SJSA1 (cell line): ENCODE measurements at places on chromosomes 3 and 15.
A peak's percentile ranks its signal among the peaks of the same experiment; 100 is the strongest.

- DNase-seq, result no peak
Measured at GRCh38 chr3:46405301-46406019, 1.4 kb downstream of the CCR5AS start.

DNA sequence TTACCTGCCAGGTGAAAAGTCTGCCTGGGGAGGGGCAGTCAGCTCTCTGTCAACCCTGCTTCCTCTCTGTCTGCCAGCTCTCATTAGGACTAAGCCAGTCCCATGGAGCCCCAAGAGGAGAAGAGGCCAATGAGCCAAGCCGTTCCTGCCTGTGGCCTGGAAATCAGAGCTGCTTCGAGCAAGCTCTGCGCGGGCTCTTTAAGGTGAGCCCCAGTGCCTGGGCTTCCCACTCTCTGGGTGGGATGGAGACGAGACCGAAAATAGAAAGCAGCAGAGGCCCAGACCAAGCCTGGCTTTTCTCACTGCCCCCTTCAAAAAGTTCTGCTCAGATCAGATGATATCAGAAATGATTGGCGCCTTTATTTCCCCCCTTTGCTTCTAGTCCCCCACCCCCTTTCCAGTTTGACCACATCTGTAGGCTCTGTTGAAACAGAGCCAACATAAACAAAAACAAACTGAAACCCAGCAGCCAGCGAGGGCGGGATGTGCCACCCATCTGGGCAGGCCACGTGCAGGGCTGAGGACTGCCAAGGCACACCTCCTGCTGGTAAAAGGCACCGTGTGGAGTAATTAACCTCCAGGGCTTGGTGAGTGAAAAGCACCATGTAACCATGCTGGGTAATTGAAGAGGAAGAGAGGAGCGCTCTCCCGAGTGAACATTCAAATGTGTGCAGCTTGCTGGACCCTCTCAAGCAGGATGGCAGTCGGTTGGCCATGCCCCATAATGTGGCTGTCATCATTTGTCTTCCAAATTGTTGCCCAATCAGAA lies 471.0 kb upstream of the PROK2 start:
- peak; percentile 57 for DNase-seq

- peak; percentile 66 for DNase-seq
Measured at GRCh38 chr3:171829841-171830517, 13.2 kb upstream of the TMEM212 start.

GRCh38 chr3:81995329-81995728 lies 233.9 kb upstream of the GBE1 start:
- no peak for DNase-seq

DNA sequence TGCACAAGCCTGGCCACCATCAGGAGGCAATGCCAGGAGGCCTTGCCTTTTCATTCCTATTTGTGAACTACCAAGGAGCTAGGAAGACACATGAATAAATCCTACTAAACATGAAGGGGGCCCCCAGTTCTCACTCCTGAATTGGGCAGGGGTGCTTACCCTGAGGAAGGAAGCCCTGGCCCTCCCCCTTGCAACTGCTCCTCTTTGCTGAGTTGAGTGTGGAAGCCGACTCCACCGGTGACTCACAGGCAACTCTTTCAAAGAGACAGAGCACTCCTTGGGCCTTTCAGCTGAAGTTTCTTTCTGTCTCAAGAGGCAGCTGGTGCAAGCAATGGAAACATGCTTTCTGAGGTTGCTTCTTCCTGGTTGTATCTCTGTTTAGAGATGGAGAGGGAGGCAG lies 1.7 kb downstream of the GABRG3 start:
- DNase-seq, result no peak

DNA sequence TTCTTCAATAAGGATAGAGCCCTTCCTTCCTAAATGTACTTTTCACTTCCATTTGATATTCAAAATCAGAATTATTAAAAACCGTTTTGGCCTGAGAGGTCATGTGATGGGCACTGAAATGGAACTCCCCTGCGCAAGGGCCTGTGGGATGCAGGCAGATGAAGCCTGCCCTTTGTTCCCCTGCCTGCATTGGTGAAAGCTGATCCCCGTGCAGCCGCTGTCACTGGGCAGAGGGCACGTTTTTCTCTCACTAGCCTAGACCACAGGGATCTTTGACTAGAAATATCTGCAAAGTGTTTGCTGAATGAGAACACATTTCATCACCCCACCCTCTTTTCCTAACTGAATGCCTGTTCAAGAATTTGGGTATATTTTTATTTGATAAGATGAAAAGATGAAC lies 74.9 kb downstream of the TIPARP start:
- no peak for DNase-seq

- DNase-seq, result no peak
Measured at GRCh38 chr3:45603226-45603625, 8.7 kb downstream of the LIMD1 start.

DNA sequence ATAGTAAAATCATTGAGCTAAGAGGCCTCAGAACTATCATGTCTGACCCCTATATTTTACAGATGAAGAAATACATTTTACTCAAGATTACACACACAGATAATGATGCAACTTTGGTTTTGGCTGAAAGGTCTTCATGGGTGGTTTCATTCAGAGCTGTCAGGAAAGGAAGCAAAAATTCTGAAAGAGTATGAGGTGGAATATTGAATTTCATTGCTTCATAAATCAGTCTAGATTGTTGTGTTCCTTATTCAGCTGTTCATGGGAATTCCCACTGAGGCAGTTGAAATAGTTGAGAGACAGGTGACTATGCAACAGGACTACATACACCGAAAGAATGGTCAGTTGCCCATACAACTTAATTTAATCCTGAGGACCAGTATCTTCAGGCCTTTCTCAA lies 39.4 kb downstream of the CD200 start:
- no peak for DNase-seq

DNA sequence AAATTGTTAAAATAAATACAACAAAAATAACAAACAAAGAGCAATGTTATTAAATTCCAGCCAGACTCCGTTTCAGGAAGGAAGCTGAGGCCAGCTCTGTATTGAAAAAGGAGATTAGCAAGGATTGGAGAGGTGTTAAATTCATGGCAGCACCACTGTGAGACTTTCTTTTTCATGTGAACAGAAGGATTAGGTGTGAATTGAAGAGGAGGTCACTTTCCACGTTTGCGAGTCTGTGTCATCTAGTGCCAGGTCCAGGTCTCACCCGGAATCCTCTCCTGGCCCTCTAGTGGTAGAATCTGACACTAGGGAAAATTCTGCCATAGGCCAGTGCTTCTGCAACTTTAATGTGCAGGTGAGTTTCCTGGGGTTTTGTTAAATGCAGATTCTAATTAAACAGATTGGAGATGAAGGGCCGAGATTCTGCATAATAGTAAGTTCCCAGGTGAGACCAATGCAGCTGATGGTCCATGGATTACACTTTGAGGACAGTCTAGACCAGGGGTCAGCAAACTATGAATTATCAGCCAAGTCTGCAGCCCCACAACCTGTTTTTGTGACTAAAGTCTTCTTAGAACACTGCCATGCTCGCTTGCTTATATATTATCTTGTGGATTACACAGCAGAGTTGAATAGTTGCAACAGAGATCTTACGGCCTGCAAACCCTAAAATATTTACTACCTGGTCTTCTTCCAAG lies 9.2 kb upstream of the SLC6A1 start:
- no peak for DNase-seq

- DNase-seq, result no peak
Measured at GRCh38 chr15:94131875-94132274, 99.5 kb upstream of the MCTP2 start.

DNA sequence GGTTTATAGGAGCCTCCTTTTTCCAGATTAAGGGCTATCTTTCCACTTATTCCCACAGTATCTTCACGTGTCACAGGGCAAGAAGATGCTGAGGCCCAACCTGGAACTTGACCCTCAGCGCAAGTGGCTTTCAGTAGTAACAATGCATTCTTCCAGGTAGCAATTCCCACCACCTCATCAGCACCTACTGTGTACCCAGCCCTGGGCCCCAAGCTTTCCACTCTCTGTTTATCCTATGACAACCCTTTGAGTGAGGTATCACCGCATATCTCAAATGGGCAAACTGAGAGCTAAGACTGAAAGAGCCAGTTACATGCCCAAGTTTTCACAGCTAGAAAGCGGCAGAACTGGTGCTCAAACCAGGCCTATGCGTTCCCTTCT lies 88.2 kb downstream of the CPN2 start:
- no peak for DNase-seq

DNA sequence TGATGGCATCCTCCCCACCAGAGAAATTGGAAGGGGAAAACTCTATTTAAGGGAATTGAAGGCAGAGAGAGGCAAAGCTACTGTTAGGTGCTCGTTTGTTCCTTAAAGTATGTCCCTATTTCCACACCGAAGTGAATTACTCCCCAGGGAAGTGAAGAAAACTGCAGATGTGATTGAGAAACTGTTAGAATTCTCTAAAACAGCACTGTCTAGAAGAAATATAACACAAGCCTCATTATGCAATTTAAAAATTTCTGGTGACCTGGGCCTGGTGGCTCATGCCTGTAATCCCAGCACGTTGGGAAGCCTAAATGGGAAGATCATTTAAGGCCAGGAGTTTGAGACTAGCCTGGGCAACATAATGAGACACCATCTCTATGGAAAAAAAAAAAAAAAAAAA lies 305.0 kb downstream of the SHQ1 start:
- no peak for DNase-seq

DNA sequence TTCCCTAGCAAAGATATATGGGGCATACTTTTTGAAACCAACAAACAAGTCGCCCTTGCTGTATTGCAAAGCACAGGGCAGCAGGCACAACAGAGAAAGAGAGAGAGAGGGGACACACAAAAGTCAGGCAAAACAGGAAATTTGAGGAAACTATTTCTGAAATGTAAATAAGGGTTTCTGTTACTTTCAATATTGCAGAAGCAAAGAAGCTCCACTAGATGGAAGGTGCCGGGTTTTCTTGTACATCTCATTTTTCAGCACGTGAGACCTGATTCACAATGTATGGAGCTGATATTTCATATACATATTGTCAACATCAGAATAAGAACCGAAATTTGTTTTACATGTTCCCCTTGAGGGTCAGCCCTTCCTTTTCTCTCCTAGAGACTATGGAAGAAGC lies 127.4 kb downstream of the FOXP1 start:
- DNase-seq, result peak; percentile 35

DNA sequence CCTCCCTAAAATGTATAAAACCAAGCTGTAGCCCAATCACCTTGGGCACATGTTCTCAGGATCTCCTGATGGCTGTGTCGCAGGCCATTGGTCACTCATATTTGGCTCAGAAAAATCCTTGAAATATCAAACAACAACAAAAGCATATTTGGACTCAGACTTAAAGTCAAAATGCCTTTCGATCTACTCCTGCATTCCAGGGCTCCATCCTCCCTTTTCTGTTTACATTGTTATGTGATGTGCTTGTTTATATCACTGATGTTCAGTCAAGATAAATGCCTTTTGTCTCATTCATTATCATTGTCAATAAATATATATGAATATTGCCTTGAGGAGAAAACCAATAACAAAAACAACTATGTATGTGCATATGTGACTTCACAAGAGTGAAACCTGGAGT lies 31.7 kb downstream of the HGD start:
- no peak for DNase-seq

- DNase-seq, result no peak
Measured at GRCh38 chr3:156264771-156265170, 144.4 kb downstream of the KCNAB1 start.

GRCh38 chr3:56291953-56292352 lies 176.3 kb downstream of the ERC2 start:
- peak; percentile 9 for DNase-seq

DNA sequence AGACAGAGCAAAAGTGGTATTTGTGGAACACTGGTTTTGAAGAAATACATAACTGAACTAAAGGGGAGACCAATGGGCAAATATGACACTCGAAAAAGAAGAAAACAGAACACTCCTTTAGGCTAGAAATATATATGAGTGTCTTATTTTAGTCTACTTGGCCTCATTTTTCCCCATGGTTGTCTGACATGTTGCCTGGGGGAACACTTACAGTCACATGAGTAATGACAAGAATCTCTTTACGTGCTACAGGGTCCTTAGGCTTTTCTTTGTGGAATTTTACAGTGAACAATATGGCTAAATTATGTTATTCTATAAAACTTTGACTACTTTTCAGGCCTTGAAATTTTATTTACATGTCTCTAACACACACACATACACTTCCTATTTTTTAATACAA lies 17.6 kb downstream of the METTL6 start:
- no peak for DNase-seq

- DNase-seq, result no peak
Measured at GRCh38 chr15:78640527-78641101, 396 bp downstream of the CHRNB4 start.

DNA sequence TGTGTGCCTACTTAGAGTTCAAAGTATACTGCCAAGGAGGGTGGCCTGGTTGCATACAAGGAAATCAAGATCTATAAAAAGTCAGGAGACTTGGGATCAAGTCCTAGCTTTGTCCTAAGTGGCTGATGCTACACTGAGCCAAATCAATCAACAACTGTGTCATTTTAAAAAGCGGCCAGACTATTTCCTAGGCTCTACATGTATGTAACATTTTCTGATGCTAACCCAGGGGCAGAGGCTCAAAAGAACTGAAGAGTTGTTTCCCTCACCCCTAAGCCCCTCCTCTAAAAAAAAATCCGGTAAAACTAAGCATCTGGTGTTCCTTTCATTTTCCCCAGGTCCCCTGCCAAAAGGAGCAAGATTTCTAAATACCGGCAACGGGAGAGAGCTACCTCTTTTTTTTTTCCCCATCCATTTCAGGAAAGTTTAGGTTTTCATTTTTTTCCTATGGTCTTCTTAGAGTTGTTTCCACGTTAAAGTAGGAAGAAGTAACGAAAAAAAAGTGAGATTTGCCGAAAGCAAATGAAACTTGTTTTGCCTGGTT lies 18.8 kb upstream of the CHD2 start:
- DNase-seq, result no peak

GRCh38 chr3:57120040-57120439 lies 45.1 kb downstream of the IL17RD start:
- no peak for DNase-seq

DNA sequence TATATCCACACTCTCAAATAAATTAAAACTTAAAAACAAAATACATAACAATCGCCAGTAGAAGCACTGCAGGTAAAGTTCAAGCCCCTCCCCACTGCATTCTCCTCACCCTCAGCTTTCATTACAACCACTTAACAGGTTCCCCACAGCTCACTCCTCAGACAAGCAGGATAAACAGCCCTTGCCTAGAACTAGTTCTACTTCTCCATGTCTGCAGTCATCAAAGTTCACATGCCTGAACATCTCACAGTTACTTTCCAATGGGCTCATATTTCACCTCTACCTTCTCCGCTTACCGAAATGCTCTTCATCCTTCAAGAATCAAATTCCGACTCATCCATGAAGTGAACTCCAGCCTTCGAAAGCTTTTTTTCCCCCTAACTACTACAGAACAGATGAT lies 4.1 kb downstream of the YEATS2 start:
- DNase-seq, result no peak

DNA sequence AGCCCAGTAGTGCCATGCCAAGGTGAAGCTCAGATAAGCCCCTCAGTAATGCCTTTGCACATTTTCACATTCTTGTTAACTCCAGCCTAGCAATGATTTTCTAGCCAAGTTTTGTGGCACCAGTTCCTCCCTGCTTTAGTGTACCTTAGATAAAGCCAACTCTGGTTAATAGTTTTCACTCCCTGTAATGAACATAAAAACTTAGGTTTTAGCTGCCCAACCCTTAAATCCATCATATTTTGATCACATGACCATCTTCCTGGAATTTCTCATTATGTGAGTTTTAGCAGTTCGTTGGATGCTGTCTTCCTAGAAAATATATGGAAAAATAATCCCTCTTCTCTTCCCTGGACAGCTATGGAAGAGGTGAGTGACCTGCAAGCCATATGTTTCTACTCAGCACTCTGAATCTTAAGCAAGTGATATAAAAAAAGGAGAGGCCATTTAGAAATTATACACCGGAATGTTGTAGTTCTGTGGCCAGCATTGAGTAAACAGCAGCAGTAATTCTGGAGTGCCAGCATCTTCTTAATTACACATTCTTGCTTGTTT lies 62.2 kb upstream of the P2RY1 start:
- DNase-seq, result no peak
